ENCODE measurements at places on chromosomes 6 and 20. TPM values are rescaled to one million over a fixed set of nuclear protein-coding genes. Genes with fewer than 3 reads are reported as not detected.

The GNAS gene
- total RNA-seq, result 334 TPM

The CAPN11 gene
- not detected for total RNA-seq

The HTR1E gene
- total RNA-seq, result not detected

- no peak for DNase-seq
These were observed 32.3 kb downstream of the UST start for GRCh38 chr6:148779142-148779562.

The DPPA5 gene
- not detected for total RNA-seq

The KHDRBS2 gene
- not detected for total RNA-seq

GRCh38 chr20:37729909-37730308 lies 36.1 kb downstream of the CTNNBL1 start:
- DNase-seq, result no peak

DNA sequence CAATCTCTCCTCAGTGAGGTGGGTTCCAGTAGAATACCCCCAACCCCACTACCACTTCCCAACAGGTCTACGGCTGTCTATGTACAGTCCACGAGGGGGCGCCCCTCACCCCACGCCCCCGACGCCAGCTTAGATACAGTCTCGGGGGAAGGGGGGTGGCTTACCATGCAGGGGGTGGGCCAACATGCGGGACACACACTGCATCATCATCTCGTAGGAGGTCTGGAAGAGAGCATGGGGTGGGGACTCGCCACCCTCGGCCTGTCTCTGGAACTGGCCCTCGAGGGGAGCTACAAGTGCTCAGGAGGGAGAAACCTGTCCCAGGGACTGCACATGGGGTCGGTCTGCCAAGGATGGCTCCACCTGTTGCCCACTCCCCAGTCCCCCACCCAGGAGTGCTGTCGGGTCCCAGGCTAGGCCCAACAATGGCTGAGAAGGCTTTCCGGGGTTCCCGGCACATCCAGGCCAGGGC lies 8.5 kb downstream of the MTCH1 start:
- no peak for DNase-seq

DNA sequence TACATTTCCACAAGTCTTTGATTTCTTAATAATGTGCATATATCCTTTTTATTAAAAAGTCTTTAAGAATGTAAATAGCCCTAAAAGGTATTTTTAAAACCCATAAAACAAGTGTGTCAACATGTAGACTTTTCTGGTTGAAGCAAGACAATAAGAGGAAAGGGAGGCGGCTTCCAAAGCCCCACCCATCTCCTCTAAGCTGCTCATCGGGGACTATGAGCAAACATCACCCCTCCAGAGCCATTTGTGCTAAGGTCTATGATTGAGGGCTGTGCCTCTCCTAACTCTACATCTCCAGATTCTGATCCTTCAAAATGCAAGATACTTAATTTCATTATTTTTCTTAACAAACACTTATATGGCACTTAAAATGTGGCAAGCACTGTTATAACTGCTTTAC lies 2.5 kb upstream of the NAA20 start:
- DNase-seq, result no peak

The RUNX2 gene
- 1.4 TPM for total RNA-seq

- no peak for DNase-seq
These were observed 76.6 kb upstream of the CCDC167 start for GRCh38 chr6:37576336-37576737.

The FERMT1 gene
- total RNA-seq, result 19.3 TPM

The BPIFA1 gene
- not detected for total RNA-seq

DNA sequence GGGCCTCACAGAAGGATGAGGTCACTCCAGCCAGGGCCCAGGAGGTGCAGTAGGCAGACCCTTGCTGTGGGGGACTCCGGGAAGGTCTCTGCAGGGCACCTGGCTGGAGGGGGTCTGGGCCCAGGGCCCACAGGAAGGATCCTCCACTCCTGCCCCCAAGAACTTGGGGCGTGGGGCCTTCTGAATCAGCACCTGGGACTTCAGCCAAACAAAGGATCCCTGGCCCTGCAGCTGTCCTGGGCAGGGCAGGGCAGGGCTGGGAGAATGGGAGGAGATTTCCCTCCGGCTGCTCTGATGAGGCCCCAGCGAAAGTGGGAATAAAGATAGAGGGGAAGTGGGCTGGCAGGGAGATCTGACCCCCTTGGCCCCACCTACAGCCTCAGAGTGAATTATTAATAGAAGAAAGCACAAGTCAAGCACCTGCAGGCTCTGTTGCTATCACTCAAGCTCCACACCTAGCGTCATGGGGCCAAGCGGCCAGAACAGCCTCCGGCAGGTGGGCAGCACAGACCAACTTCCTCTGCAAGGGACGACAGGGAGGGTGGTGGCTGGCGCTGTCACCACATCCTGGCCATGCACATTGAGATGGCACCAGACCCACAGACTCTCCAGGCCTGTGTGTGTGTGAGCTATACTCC lies 61.6 kb upstream of the MRPS10 start:
- no peak for DNase-seq

The KCTD20 gene
- total RNA-seq, result 36.6 TPM

DNA sequence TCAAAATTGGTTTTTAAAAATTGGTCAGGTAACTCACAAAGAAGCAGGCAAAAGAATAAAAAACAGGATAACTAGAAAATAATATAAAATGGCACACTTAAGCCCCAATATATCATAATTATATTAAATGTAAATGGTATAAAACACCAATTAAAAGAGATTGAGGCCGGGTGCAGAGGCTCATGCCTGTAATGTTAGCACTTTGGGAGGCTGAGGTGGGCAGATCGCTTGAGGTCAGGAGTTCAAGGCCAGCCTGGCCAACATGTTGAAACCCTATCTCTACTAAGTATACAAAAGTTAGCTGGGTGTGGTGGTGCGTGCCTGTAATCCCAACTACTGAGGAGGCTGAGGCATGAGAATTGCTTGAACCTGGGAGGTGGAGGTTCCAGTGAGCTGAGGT lies 36.1 kb downstream of the TCP11 start:
- no peak for DNase-seq

- no peak for DNase-seq
These were observed 36.2 kb downstream of the GCM1 start for GRCh38 chr6:53112404-53112803.

DNA sequence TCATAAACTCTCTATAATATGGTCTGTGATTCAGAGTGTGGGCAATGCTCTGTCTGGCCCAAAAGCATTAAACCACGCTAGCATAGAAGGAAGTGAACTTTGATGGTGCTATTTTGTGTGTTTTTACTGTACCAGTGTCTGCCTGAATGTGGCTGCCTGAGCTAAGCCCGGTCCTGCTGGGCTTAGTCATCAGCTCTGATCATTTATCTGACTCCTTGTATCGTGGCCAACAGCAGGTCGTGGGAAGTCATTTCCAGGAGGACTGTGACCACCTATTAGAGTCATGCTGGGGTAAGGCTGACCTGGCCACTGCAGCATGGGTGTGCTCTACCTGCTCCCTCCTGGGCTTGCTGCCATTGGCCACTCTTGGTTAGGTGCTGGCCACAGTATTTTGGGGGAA lies 239.1 kb upstream of the CEP162 start:
- DNase-seq, result no peak

DNA sequence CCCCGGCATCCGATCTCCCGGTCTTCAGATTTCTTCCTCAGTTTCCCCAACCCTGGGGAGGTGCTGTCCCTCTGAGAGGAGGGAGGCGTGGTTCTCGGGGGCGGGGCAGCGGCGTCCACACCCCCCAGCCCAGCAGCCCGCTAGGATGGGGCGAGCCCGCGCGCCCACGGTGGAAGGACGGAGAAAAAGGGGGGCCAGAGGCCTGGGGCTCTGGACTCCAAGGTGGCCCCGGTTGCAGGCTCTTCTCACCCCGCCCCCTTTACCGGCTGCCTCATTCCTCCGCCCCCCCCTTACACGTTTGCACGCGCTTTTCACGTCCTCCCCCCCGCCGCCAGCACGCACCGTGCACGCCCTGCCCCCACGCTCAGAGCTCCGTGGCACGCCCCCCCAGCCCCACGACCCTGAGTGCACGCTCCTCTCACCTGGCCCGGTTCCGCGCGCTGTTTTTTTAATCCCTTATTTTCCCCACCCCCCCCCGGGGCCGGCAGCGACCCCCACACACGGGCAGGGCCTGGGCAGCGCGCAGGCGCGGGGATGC lies 402 bp downstream of the ZBTB12 start:
- DNase-seq, result no peak

- DNase-seq, result no peak
These were observed 114.3 kb downstream of the DST start for GRCh38 chr6:56528412-56528841.

The SLC17A2 gene
- total RNA-seq, result not detected

The SPTLC3 gene
- total RNA-seq, result 9.1 TPM

The POLR1H gene
- 35.8 TPM for total RNA-seq

The KCNG1 gene
- 2.2 TPM for total RNA-seq

DNA sequence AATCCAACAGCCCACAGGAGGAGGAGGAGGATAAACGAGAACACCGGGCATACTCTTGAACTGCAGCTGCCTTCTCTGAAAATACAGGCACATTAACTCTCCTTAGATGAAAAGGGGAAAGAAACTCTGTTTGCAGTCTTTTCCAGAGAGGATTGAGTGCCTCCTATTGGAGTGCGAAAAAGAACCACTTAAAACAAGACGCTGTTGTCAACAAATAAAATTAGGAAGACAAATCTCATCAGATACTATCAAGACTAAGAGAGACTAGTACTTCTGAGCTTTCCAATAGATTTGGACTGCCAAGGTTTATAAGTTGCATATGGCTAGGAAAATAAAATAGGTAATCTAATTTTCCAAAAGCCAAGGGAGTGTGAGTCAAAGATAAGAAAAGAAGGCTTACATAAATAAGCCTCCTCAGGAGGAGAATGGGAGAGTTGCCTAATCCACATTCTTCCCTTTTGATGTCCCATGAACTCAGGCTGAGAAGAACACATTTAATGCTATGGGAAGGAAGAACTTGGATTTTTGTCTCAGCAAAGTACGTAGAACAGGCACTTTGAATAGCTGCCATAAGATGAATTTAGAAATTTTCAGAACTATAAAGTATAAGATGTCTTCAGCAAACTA lies 154.7 kb downstream of the ARHGAP18 start:
- no peak for DNase-seq

The MUC22 gene
- 4.1 TPM for total RNA-seq

The TMEM200A gene
- total RNA-seq, result 0.31 TPM

GRCh38 chr6:6723921-6724538 lies 135.5 kb downstream of the LY86 start:
- no peak for DNase-seq

The PDE7B gene
- 0.70 TPM for total RNA-seq

The ZNF831 gene
- total RNA-seq, result 1.7 TPM

- DNase-seq, result no peak
These were observed 50.7 kb downstream of the PPARD start for GRCh38 chr6:35392773-35393672.

The RBBP8NL gene
- total RNA-seq, result 4.3 TPM

The UBE2C gene
- 54.4 TPM for total RNA-seq

The RSPO3 gene
- 1.1 TPM for total RNA-seq

DNA sequence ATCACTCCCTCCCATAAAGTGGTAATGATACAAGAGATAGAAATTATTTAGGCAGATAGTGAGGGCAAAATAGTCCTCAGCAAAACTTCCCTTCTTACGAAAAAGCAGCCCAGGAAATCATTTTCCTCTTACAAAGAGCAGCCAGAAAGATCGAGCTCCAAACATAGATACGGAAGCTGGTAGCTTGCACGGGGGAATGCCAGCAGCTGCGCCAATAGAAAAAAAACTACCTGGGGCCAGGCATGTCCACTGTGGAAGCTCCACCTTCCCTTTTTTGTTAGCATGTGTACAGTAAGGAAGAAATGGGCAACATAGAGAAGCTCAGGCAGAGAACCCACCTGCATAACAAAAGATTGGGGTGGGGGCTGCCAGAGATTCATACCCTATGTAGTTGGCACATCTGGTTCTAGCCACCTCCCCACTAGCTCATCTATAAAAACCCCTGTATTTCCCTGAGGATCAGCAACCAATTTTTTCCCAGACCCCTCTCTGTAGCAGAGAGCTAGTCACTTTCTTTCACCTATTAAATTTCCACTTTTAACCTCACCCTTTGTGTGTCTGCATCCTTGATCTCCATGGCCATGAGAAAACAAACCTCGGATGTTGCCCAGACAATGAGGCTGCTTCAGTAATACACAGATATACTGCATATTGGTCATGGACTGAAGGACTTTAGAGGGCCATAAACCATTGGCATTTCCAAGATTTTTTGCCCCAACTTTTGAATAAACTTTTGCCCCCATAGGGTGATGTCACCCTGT lies 52.1 kb downstream of the SOD2 start:
- DNase-seq, result no peak

GRCh38 chr6:14948586-14949245 lies 297.2 kb upstream of the JARID2 start:
- no peak for DNase-seq

- DNase-seq, result no peak
These were observed 21.3 kb upstream of the CST3 start for GRCh38 chr20:23658989-23659609.

Measured in esophagus squamous epithelium (tissue), 5 donors.